ENCODE measurements at places on chromosomes 7 and 10.

GRCh38 chr10:127798111-127798510 is 61.1 kb downstream of the FOXI2 start:
- no peak for DNase-seq

GRCh38 chr10:3424111-3424851 is 251.7 kb upstream of the PITRM1 start:
- no peak for DNase-seq

GRCh38 chr7:90180011-90180585 is 25.8 kb downstream of the STEAP1 start:
- no peak for DNase-seq

GRCh38 chr10:121261665-121262064 is 336.6 kb downstream of the FGFR2 start:
- no peak for DNase-seq

GRCh38 chr10:7866176-7866575 is 47.9 kb downstream of the TAF3 start:
- no peak for DNase-seq

GRCh38 chr7:79949778-79950177 is 184.9 kb upstream of the GNAI1 start:
- DNase-seq, result no peak

DNA sequence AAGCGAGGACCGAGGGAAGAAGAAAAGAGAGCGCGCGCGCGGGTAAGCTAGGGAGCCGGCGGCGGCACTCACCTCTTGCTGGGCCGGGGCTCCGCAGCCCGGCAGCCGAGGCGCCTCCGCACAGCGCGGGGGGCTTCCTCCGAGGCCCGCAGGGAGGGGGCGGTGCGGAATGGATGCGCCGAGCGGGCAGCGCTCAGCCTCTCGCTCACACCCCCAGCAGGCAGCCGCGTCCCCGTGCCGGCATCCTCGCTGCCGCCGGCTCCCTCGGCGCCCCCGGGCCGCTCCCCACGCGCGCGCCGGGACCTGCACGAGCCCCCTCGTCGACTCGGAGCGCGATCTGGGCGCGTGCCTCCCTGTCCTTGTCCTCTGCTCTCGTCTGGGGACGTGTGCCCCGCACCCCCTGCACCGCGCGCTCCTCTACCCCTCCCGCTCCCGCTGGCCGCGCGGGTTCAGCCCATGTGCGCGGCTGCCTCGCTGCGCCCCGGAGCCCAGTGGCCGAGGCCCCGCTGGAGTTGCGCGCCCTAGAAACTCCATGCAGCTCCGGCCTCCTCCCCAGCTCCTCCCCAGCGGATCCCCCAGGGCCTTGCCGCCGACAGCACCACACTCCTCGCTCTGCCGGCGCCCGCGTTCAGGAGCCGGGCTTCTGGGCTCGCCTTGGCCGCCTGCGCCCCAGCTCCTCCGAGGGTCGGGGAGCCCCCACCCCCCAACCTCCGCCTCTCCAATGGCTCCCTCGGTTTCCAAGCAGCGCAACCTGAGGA is 75.3 kb downstream of the CALN1 start:
- no peak for DNase-seq

DNA sequence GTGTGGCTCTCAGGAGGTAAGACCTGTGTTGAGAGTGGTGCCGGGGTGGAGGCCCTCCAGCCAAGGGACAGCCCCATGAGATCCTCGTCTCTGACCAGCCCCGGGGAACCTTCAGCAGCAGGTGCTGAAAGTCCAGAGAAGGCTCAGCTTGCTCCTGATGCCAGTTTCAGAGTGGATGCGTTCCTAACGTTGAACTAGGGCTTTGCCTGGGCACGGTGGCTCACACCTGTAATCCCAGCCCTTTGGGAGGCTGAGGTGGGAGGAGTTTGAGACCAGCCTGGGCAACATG is 45.7 kb downstream of the BAIAP2L1 start:
- DNase-seq, result no peak

DNA sequence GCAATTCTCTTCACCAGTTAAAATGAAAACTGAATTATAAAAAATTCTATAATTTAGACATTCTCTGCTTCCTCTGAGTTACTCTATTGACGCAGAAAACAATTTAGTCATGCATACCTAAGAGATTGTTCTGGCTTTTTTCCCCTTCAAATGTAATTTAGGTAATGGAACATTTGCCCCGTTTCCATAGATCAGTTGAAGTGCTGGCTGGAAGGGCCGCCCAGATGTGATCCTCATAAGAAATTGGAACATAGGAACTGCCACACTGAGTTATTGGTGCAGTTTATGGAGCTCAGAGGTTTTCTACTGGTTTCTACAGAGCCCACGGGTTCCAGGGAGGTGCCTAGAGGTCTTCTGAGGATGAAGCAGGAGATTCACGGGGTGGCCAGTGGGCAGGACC is 581.7 kb downstream of the SDK1 start:
- DNase-seq, result no peak

DNA sequence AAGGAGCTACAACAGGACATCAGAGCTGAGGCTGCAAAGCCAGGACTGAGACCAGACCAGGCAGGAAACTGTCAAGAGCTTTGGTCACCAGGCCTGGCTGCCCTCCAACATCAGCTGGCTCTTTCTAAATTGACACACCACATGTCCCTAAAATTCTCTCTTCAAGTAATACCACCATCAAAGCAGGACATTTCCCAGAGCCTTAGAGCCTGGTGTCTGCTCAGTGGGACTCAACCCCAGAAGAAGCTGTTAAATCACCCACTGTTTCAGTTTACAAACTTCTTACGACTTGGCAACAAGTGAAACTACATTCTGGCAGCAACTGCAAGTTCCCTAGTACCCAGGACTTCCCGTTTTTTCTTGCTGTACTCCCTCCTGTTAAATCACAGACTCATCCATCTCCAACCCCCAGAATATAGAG is 3.8 kb upstream of the IL6 start:
- DNase-seq, result no peak

GRCh38 chr7:92723205-92723604 is 113.2 kb downstream of the CDK6 start:
- no peak for DNase-seq

DNA sequence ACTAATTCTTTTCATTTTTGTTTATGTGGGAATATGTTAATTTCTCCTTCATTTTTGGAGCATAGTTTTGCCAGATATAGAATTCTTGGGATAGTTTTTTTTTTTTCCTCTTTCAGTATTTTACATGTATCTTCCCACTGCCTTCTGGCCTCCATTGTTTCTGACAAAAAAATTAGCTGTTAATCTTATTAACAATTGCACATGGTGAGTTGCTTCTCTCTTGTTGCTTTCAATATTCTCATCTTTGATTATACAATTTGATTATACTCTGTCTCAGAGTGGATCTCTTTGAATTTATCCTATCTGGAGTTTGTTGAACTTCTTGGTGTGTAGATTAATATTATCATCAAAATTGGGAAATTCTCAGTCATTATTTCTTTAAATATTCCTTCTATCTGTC is 41.4 kb upstream of the HABP2 start:
- no peak for DNase-seq

DNA sequence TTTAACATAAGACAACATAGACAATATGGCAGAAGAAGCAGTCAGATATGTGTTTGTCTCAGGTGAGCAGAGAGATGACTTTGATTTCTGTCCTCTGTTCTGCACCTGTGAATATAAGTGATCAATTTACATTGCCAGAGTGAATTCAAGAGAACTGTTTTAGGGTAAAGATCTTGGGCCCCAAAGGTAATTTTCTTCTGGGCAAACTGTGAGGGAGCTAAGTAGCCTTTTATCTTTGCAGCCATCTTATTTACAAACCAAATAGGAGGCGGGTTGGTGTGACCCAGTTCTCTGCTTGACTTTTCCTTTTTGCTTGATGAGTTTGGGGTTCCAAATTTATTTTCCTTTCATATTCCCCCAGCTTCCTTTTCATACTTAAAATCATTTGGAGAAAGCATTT is 118.2 kb downstream of the ANKRD26 start:
- no peak for DNase-seq

- DNase-seq, result no peak
Observed at GRCh38 chr7:99740573-99741440, 5.8 kb upstream of the CYP3A7 start.

DNA sequence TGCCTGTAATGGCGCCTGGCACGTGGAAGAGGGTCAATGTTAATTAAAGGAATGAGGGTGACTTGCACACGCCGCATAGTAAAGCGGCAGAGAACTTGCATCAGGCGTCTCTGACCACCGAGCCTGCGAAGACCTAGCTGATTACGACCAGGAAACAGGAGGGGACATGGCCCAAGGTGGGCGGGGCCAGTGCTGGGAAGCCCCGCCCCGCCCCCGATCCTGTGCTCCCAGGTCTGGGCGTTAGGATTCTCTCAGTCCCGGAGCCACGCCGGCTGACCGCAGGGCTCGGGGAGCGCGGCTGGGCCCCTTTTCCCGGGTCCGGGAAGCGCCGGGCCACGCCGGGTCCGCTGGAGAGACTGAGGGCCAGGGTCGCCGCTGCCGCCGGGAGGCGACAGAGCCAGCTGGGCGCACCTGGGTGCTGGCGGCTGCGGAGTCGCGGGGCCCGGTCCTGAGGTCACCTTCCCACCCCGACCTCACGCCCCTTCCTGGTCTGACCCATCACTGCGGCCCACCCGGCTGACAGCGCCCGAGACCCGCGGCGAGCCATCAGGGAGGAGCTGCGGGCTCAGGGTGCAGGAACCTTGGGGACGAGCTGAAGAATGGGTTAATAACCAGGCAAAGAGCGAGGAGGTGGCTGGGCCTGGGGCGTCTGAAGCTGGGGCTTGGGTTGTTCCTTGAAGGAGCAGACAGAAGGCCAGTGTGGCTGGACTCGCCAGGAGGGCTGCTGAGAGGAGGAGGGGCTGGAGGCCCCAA is 23.0 kb upstream of the GRID1 start:
- no peak for DNase-seq

DNA sequence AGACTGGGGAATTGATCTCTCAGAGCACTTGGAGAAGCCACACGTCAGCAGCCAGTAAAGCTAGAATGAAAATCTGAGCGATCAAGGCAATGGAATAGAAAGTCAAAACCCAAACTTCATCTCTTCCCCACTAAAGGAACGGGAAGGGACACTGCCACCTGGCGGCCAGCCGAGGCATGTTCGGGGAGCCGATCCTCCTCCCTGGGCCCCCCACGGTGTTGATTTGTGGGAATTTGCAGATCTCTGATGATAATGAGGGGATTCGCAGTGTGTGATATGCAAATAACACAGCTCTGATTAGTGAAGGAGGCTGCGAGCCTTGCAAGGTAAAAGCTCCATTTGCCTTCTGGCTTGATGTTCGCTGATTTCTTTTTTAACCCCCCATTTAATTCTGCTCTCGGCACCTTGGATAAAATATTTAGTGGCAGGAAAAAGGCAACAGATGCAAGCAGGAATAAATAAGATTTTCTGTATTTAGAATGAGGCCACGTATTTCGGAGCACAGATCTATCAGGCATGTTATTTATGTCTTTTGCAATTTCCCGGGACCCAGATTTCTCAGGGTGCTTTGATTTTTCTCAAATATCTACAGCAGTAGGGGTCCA is 258.6 kb downstream of the PAXIP1 start:
- DNase-seq, result no peak

DNA sequence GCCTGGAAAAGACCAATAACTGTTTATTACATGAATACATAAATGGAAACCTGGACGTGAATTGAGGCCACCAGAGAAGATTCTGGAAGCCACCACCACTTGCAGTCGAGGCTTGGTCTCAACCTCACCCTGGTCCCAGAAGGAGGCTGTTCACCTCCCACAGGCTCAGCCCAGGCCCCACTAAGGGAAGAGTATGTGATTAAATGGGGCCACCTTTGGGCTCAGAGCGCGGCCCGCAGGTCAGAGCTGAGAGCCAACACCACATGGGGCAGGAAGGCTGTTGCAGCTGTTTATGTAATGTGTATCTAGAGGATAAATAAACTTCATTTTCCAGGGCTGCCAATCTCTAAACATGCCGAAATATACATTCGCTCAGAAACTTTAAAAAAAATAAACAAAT is 17.6 kb upstream of the FGFR2 start:
- no peak for DNase-seq
